ENCODE measurements at places on chromosomes 5 and 9. TPM values are rescaled to one million over a fixed set of nuclear protein-coding genes. Genes with fewer than 3 reads are reported as not detected.

Gene SCGB3A1
- total RNA-seq, result not detected

Gene FAM219A
- total RNA-seq, result 6.6 TPM

Gene PDCD1LG2
- total RNA-seq, result 10.1 TPM

Gene TAF11L14
- total RNA-seq, result not detected

Gene MAP3K1
- total RNA-seq, result 4.8 TPM

Gene NR2F1-AS1
- total RNA-seq, result 20.1 TPM

Gene GPR21
- 1.5 TPM for total RNA-seq

Gene SMIM32
- total RNA-seq, result not detected

Gene ALDH1B1
- total RNA-seq, result 18.7 TPM

Gene FOXD4L5
- total RNA-seq, result not detected

Gene STARD4
- 254 TPM for total RNA-seq

Gene CPEB4
- 36.0 TPM for total RNA-seq

Gene PCDHGA2
- 0.89 TPM for total RNA-seq

Gene NEURL1B
- total RNA-seq, result 11.4 TPM

Gene TMEM252
- not detected for total RNA-seq

Gene ALG2
- 34.4 TPM for total RNA-seq

Gene C5orf63
- 2.7 TPM for total RNA-seq

Gene PCDHGA3
- 0.22 TPM for total RNA-seq

Gene PTPN3
- total RNA-seq, result 0.12 TPM

Gene IFNB1
- not detected for total RNA-seq

Gene GCNT1
- 24.5 TPM for total RNA-seq

Gene ANKRD34B
- total RNA-seq, result not detected

Gene QRFP
- total RNA-seq, result not detected

Gene CCNO
- 0.22 TPM for total RNA-seq

Gene ARSK
- total RNA-seq, result 11.1 TPM

Gene SLC36A1
- total RNA-seq, result 9.9 TPM

Gene TAF1L
- total RNA-seq, result under 0.01 TPM

Gene PTGES2
- total RNA-seq, result 55.0 TPM

Gene SPOCK1
- total RNA-seq, result 42.7 TPM

Gene PRSS3
- total RNA-seq, result 22.4 TPM

Gene RIOK2
- total RNA-seq, result 45.9 TPM

Gene LURAP1L
- 24.5 TPM for total RNA-seq

Gene WDR5
- total RNA-seq, result 20.1 TPM

Gene DENND1A
- 23.4 TPM for total RNA-seq

Gene CD72
- total RNA-seq, result 0.87 TPM

Gene SH3RF2
- total RNA-seq, result 1.2 TPM

Gene ENTREP1
- total RNA-seq, result not detected

Gene DNAH5
- 0.11 TPM for total RNA-seq

Gene BTF3
- 190 TPM for total RNA-seq

Gene SLC6A18
- total RNA-seq, result not detected

Gene TNFSF15
- 3.0 TPM for total RNA-seq

Gene ANKRD20A1
- 0.12 TPM for total RNA-seq

Gene TTC1
- 45.9 TPM for total RNA-seq

Gene LCN12
- 0.12 TPM for total RNA-seq

Gene SLC6A3
- total RNA-seq, result not detected

Gene GABRB2
- total RNA-seq, result under 0.01 TPM

Gene C5orf15
- 43.1 TPM for total RNA-seq

Gene FOXI1
- not detected for total RNA-seq

Gene GRM6
- total RNA-seq, result not detected

Gene FGD3
- total RNA-seq, result not detected

Gene PLPPR1
- not detected for total RNA-seq

Gene NDST1
- total RNA-seq, result 39.5 TPM
